ENCODE measurements at places on chromosomes 7 and 10.

DNA sequence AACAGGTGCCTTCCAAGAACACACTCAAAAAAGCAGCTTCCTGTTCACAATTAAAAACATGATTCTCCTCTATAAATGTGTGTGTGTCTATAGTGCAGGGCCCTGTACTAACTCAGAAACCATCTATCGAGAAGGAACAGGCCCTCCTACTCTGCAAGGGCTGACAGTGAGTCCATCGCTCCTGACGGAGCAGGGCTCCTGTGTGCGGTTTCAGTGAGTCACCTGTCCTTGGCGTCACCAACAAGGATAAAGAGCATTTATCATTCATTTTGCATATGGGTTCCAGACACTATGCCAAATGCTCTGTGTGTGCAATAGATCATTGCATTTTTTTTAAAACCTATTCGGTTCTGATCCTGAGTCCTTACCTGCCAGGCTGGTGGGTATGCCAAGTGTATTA, 63.7 kb downstream of the TACC2 start:
- no peak for DNase-seq

- no peak for DNase-seq
These were observed 430.3 kb downstream of the SORCS1 start for GRCh38 chr10:106734220-106734619.

DNA sequence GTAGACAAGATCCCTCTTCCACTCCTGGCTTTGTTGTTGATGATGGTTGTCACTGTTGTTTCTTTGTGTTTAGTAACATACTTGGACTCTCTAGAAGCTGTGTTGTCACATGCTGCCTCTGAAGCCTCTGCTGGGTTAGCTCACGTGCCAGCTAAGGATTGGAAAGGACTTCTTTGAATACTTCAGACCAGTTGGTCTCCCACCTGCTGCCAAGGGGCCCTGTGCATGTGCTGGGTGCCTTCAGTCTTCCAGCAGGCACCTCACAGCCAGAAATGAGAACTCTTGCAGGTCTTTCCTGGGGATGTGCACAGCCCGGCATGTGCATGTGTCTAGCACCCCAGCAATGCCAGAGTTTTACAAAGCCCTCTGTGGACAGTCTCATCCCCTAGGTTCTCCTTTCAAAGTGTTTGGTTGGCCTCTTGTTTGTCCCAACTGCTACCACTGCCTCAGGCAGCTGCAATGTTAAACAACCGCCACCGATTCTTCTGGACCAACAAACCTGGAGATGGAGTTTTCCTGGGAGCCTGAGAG, 21.7 kb upstream of the NCAPG2 start:
- DNase-seq: no peak

DNA sequence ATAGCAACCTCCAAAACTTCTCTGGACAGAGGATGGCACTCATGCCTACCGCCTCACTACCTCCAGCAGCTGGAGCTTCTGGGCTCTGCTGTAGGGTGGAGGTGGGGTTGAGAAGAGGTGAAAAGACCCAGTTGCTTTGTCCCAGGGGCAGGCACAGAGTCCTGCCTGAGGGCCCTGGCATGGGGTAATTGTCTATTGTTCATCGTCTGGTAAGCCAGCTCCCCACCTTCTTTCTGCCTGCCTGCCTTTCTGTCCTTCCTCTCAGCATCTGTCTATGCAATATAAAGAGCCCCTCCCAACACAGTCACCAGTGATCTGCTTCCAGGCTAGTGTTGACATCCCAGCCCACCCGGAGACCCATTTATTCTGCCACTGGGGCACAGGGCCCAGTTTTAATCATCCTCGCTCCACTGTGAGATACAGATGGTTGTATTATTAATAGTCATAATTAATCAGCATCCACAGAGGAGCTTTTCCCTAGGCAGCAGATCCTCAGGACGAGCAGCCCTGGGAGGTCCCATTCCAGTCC, 39.0 kb downstream of the ZMIZ1 start:
- DNase-seq: no peak

DNA sequence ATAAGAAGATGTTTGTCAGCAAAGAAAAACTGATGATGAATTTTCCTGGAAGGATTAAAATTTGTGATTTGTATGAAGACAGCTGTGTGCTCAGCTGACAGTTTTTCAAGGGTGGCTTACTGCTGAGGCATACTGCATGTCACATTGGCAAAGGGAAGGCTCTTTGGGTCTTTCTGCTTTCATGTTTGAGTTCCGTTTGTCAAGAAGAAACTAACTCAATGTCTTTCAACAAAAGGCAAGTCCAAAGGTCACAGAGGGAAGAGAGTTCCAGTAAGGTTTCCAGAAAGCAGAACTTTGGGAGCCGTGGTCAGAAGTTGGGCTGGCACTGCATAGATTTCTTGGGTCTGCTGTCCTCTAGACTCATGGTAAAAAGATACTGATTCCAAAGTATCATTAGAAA, 16.9 kb downstream of the DYDC2 start:
- DNase-seq: no peak

- DNase-seq: peak; percentile 32
These were observed 3.9 kb upstream of the NRF1 start for GRCh38 chr7:129607471-129608120.

DNA sequence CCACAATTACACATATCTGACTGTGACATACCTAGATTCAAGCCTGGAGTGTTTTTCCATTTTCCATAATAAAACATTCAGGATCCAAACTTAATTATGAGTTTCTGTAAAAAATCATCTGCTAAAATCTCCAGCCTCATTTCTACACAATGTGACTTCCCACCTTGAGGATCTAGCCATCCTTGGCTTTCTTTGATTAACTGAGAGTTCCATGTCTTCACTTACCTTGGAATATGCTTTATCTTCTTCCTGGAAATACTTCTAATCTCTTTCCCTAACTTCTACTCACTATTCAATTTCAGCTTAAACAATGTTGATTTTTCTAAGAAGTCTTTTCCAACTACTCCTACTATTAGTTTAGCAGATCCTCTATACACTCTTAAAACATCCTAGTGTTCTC, 16.5 kb upstream of the GIMAP2 start:
- DNase-seq: no peak

DNA sequence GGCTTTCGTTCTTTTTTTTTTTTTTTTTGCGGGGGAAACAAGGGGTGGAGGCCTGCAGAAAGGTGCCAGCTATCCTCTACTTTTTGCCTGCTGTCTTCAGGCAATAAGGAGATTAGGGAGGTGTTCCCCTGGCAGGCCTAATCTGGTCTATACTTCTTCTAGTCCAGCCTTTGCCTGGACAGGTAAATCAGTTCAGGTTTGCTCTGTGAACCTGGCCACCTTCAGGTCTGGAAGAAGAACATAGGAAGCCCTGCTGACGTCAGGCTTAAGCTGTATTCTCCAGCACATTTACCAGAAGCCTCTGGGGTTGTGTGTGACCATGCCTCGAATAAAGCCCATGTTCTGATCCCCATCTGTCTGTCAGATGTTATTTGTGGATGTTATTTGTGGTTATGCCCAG, 115.4 kb downstream of the SDK1 start:
- DNase-seq: no peak

GRCh38 chr7:150428671-150429451, 21.6 kb upstream of the GIMAP8 start:
- DNase-seq: no peak

GRCh38 chr7:50206453-50207250, 97.9 kb upstream of the IKZF1 start:
- no peak for DNase-seq

DNA sequence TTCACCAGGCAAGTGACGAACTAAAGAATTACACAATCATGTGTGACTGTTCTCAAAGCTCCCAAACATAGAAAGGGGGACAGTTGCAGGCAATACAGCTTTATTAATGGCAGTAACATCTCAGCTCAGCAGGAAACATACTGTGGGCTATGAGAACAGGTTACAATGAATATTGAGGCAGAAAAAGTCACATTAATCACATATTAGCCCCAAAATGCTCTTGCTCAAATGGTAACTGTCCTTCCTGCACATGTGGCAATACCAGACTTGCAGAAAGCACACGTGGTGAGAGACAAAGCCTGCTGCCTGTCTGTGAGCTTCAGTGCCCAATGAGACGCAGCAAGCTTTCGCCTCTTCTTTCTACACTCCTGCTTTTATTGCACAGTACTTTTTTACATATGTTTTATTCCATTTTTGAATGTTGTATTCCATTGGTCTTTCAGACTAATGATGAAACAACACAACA, 104.9 kb upstream of the ACBD5 start:
- no peak for DNase-seq

DNA sequence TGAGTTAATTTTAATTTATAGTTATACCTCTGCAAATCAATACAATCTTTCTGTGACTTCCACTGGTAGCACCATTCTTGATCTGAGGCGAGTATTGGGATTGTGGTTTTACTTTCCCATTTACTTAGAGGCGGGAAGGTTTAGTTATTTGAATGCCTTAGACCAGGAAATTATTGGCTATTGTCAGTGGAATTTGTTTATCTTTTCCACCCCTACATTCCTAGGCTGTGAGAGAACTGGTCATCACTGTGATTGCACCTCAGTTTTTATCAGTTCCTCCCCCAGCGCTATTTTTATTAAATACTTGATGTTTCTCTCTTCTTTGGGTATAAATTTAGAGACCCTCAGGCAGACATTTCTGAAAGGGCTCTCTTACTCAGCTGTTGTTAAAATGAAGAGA, 29.9 kb downstream of the CDK14 start:
- DNase-seq: no peak

DNA sequence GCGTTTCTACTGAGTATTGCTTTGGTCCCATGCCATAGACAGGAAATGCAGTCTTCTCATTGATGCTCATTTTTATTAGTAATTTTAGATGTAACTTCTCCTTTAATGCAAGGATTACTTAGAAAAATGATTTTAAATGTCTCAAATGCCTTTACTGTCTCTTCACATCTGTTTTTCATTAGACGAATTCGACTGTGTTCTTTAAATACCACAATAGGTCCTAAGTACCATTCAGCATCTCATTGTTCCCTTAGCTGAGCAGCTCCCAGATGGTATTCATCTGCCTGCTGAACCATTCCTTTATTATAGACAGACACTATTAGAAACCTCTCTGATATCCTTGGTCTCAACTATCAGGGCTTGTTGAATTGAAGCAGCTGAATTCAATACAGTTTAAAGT, 113.6 kb downstream of the LSMEM1 start:
- DNase-seq: no peak

GRCh38 chr10:126734015-126734414, 63.5 kb upstream of the C10orf90 start:
- DNase-seq: no peak

DNA sequence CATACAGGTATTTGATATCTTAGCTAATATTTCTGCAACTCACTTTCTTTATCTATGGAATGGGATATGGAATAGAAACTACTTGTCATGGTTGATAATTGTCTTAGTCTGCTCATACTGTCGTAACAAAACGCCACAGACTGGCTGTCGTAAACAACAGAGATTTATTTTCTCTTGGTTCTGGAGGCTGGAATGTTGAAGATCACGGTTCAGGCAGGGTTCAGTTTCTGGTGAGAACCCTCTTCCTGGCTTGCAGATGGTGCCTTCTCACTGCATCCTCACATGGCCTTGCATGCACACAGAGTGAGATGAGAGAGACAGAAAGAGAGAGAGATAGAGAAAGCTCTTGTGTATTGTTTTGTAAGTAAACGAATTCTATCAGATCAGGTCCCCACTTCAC, 332.7 kb upstream of the MAGI2 start:
- DNase-seq: no peak

DNA sequence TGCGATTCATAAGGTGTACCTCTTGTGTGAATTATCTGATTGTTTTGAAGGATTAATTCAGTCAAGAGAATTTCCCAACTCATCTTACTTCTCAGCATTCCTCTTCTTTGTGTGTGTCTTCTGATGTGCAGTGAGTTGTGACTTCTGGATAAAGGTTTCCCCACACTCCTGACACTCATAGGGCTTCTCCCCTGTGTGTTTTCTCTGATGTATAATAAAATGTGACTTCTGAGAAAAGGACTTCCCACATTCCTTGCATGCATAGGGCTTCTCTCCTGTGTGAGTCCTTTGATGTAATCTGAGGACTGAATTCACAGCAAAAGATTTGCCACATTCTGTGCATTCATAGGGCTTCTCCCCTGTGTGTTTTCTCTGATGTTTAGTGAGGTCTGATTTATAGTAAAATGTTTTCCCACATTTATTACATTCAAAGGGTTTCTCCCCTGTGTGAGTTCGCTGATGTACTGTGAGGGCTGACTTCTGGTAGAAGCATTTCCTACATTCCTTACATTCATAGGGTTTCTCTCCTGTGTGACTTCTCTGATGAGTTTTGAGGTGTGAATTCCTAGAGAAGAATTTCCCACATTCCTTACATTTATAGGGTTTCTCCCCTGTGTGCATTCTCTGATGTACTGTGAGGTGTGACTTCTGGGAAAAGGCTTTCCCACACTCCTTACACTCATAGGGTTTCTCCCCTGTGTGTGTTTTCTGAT, 24.2 kb downstream of the ZNF25 start:
- DNase-seq: no peak

DNA sequence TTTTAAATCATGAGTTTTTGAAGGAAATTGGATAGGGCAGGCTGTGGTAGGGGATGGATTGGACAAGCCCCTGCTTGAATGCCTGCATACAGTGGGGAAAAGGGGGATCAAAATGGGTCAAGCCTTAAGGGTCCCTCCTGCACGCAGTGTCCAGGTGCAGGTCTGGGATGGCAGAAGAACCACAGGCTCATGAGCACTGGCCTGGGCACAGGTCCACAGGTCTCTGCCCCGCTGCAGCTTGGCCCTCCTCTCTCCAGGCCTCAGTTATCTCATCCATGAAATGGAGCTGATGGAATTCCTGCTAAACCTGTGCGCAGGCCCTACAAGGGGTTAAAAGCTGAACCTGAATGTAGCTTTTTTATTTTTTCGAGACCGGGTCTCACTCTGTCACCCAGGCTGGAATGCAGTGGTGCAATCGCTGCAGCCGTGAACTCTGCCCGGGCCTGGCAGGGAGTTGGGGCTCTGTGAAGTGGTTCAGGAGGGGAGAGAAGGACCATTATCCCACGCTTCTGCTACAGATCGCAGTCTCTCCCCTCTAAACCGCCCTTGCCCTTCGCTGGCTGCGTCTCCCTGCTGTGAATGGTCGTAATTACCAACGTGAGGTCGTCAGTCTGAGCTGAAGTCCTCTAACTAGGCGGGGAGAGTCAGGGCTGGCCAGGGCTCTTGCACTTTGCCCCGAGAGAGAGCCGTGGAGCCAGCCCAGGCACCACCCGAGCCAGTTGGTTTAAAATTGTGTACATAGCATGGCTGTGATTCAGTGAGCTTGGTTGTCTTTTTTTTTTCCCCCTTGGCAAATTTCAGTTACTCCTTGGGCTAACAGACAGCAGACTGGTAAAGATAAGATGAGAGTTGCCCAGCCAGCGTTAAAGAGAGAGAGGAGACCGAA, 77.5 kb upstream of the GTF2I start:
- DNase-seq: no peak

- no peak for DNase-seq
These were observed 231.7 kb downstream of the ELMO1 start for GRCh38 chr7:37216923-37217322.

- peak; percentile 88 for DNase-seq
These were observed 1.7 kb upstream of the CXCL12 start for GRCh38 chr10:44386546-44387052.

GRCh38 chr7:100465702-100466311, 1.7 kb upstream of the SPACDR start:
- peak; percentile 51 for DNase-seq

Data from nephron progenitor cell (in vitro differentiated cells).